ENCODE measurements at places on chromosomes 12 and 14.

- DNase-seq, result no peak
Measured at GRCh38 chr12:104275689-104276088, 27.9 kb upstream of the EID3 start.

- no peak for DNase-seq
Measured at GRCh38 chr14:23121361-23121771, 2.3 kb upstream of the CEBPE start.

DNA sequence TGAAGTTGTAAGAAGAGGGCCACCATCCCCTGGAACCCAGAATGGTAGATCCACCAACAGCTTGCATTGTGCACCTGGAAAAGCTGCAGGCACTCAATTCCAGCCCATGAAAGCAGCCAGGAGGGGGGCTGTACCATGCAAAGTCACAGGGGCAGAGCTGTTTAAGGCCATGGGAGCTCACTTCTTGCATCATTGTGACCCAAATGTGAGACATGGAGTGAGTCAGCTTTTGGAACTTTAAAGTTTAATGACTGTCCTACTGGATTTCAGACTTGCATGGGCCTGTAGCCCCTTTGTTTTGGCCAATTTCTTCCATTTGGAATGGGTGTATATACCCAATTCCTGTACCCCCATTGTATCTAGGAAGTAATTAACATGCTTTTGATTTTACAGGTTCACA, 50.8 kb downstream of the SLC16A7 start:
- DNase-seq, result no peak

DNA sequence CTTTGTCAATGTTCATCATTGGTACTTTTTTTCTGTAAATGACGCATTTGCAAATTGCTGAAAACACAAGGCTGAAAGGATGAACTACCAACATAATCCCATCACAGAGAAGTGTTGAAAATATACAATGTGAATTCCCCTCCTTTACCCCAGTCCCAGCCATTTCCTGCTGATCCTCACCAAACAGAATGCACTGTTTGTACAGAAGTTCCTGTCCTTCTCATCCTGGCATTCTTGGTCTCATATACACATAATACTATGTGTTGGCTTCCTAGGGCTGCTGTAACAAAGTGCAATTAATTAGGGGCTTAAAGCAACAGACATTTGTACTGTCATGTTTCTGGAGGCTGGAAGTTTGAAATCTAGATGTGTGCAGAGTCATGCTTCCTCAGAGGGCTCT, 836.2 kb upstream of the MGAT4C start:
- DNase-seq, result no peak

GRCh38 chr12:76674669-76675315, 89.1 kb upstream of the ZDHHC17 start:
- no peak for DNase-seq

- DNase-seq, result no peak
Measured at GRCh38 chr12:70251661-70252060, 8.4 kb downstream of the CNOT2 start.

DNA sequence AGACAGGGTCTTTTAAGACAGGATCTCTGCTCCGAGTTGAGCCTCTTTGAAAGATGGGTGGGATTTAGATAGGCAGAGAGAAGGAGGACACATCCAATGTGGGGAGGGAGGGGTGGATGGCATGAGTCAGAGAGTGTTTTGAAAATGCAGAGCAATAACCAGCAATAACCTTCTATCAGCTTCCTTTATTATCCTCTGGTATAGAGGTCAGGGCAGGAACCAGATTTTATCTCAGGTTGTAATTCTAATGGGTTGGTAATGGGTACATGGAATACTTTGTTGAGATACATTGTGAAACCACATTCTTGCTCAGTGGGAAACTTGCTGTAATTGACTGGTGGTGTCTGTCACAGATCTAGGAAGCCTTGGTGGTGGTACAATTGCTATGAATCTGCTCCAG, 37.6 kb upstream of the CCDC63 start:
- no peak for DNase-seq

GRCh38 chr14:30020687-30021086, 93.0 kb upstream of the PRKD1 start:
- no peak for DNase-seq

GRCh38 chr12:15815730-15816129, 26.5 kb upstream of the EPS8 start:
- DNase-seq, result no peak

GRCh38 chr12:12985817-12986408, 14.2 kb downstream of the HEBP1 start:
- no peak for DNase-seq

DNA sequence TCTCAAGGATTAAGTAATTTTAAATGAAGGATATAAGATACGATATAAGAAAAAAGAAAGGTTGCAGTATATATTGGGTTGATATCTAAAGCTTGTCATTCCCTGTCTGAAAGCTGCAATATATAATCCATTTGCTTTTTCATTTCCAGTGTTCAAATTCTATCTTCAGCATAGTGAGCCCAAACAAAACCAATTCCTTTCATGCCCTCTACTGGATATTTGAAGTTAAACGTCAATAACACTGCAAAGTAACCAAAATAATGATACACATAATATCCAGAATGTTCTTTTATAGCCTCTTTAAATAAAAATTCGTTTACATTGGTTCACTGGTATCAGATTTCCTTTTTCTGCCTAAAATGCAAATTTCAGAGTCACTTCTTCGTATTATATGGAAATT, 64.5 kb upstream of the DAAM1 start:
- DNase-seq, result no peak

DNA sequence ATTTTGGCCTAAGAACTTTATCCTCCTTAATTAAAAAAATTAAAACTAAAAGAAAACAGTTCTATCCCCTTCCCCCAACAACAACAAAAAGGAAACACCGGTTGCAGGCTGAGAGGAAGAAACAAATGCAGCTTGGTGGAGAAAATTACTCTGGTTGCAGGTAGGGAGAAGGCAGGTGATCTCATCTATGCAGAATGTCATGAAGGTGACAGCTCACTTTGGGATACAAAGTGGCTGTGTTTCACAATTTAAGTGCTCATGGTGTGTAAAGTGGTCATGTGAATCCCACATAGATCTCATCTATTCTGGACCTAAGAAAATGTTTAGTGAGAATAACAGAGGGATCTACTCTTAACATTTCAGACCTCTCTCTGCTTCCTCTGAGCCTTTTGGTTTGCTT, 219.7 kb upstream of the PKP2 start:
- DNase-seq, result no peak
